ENCODE measurements at places on chromosomes 7 and 10.

DNA sequence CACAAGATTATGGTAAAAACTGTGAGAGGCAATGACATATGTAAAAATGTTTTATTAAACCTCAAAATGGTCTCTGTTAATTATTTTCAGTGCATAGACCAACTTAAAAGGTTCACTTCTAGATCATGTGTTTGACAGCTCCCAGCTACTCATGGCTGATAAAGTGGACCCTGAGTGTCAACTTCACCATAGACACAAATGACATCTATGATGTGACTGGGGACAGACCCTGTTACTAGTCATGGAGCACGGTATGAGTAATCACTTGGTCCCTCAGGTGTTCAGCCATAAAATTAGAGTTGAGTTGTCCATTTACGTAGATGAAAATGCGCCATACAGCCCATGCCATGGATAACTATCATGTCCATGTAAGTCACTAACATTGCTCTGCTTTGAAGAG is 199.8 kb downstream of the ZNF365 start:
- DNase-seq: no peak

GRCh38 chr7:5302577-5302976 is 19.8 kb downstream of the SLC29A4 start:
- DNase-seq: no peak

GRCh38 chr7:36851382-36851781 is 127.1 kb upstream of the AOAH start:
- DNase-seq: no peak

DNA sequence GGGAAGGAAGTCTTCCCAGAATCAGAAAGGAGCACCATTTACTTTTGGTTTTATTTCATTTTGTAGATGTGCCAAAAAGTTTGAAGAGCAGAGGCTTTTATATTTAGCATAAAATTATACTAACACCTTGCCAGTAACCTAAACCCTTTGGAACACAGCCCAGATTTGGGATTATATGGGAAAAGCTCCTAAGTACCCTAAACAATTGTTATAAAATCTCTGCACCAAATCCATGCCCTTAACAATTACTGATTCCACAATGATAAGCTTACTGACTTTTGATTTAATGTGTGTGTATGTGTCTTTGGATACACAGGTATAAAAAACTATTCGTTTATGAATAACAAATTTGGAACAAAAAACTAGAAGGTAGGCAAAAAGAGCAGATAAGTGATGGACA is 39.0 kb upstream of the TMEM229A start:
- DNase-seq: no peak

GRCh38 chr10:51384971-51385370 is 310.7 kb downstream of the PRKG1 start:
- DNase-seq: no peak

DNA sequence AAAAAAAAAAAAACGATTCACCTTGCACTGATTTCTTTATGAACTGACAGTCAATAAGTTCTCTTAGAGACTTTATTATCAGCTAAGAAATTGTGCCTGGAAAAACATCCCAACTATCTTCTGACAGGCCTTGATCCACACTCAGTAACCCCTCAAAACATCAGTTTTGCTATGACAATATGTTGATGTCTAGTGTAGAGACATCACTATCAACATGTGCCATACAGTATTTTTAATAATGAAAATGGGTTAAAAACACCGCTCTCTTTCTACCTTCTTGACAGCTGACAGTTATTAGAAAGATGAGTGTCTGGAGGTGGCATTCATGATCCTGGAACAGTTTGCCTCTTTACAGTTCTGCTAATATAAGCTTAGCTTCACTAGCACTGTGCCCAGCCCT is 175.8 kb upstream of the TMEM229A start:
- DNase-seq: no peak

GRCh38 chr10:6022660-6023059 is 39.5 kb downstream of the IL2RA start:
- DNase-seq: no peak

DNA sequence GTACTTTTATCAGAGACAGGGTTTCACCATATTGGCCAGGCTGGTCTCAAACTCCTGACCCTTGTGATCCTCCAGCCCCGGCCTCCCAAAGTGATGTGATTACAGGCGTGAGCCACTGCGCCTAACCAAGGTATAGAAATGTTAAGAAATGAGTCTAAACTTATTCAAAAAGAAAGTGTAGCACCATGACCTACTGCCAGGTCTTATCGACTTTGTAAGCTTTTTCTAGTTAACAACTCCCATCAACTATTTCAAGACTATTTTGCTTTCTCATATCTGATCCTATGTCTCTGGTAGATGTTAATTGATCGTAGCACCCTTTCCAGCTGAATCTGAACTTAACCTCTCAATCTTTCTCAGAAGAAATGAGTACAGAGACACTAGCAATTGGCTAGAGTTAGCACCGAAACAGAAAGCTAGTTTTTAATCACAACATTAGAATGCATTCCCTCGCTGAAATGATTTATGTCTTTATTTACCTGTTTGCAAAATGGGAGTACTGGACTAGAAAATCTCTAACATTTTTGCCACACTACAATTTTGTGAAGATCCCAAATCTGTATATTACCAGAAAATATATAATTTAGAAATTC is 114.0 kb upstream of the HGF start:
- DNase-seq: no peak

- no peak for DNase-seq
These were observed 26.3 kb downstream of the ANKRD61 start for GRCh38 chr7:6057316-6058129.

- no peak for DNase-seq
These were observed 42.1 kb downstream of the ASB4 start for GRCh38 chr7:95527776-95528250.

GRCh38 chr7:103679151-103680132 is 233.4 kb upstream of the SLC26A5 start:
- DNase-seq: no peak

DNA sequence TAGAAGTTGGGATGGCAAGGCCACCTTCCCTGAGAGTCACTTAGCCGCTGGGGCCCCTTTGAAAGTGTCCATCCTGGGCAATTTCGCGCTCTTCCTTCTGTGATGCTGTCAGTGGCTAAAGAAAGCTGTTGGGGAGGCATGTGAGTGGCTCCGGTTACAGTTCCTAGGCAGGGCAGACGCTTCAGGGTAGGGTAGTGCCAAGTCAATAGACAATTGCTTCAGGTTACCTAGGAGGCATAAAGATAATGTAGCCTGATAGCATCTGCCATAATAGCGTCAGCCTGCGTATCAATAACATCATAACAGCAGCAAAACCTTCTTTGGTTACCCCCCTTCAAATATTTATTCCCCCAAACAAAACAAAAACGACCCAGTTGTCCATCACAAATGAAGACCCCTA is at the start of gene FAM107B:
FAM107B (minus strand) TSS at position 101 of the 400 bp plus-strand sequence. CDS start 234 bp downstream, outside the sequence.
- DNase-seq: no peak

GRCh38 chr10:23053036-23053435 is 42.3 kb upstream of the MSRB2 start:
- no peak for DNase-seq

DNA sequence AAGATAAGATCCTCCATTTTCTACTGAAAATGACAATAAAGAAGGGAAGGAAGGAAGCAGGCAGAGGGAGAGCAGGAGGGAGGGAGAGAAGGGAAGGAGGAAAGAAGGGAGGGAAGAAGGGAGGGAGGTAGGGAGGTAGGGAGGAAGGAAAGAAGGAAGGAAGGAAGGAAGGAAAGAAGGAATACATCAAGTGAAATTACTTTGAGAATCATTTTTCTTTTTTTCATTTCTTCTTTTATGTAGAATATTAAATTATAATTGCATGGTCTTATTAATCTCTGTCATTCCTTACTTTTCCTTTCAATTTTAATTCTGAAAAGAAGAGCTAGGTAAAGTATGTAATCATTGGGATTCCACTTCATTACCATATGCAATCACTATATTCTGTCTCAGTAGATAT is 97.8 kb downstream of the PLXDC2 start:
- no peak for DNase-seq

GRCh38 chr7:74398426-74398825 is 55.3 kb upstream of the GTF2IRD1 start:
- DNase-seq: no peak

- no peak for DNase-seq
These were observed 61.7 kb upstream of the SHH start for GRCh38 chr7:155874010-155874409.

GRCh38 chr7:37920849-37921805 is 687 bp downstream of the EPDR1 start:
- DNase-seq: peak; percentile 64

- no peak for DNase-seq
These were observed 268.0 kb downstream of the HTR7 start for GRCh38 chr10:90589825-90590224.

- no peak for DNase-seq
These were observed 10.0 kb upstream of the TSPAN12 start for GRCh38 chr7:120867932-120868331.

GRCh38 chr10:126185676-126186447 is 202.4 kb downstream of the ADAM12 start:
- DNase-seq: no peak

- DNase-seq: peak; percentile 11
These were observed 55.9 kb upstream of the PCGF5 start for GRCh38 chr10:91164520-91165065.

DNA sequence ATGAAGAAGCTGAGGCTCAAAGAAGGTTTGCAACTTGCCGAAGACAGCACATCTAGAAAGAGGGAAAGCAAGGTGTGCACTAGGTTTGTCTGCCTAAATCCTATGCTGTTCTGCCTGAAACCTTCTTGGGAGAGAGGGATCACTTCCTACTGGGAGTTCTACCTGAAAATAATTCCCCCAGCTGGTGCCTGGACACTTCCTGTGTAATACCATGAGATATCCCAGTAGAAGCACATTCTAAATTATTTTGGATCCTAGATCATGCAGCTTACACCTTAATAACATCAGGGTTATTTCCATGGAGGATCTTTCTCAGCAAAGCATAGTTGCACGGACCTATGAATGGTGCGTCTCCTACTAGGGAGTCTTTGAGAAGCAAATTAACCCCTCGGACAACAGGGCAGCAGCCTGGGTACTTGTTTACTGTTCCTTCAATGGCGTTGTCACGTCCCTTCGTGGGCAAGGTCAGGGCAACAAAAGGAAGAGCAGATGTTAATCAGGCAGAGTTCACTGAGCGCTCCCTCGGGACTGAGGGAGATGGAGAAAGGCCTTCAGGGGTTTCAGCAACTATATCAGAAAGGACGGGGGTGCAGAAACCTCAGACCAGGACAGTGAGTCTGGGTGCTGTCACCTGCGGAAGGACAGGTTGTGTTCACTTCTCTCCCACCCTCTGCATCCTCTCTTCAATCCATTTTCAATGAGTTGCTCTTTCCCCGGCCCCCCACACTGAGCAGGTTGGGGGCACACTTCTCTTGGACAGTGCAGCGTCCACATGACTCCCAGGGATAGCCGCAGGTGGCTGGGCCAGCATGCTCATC is 44.0 kb downstream of the OAT start:
- DNase-seq: no peak

- no peak for DNase-seq
These were observed 42.8 kb downstream of the MGMT start for GRCh38 chr10:129509835-129510234.

DNA sequence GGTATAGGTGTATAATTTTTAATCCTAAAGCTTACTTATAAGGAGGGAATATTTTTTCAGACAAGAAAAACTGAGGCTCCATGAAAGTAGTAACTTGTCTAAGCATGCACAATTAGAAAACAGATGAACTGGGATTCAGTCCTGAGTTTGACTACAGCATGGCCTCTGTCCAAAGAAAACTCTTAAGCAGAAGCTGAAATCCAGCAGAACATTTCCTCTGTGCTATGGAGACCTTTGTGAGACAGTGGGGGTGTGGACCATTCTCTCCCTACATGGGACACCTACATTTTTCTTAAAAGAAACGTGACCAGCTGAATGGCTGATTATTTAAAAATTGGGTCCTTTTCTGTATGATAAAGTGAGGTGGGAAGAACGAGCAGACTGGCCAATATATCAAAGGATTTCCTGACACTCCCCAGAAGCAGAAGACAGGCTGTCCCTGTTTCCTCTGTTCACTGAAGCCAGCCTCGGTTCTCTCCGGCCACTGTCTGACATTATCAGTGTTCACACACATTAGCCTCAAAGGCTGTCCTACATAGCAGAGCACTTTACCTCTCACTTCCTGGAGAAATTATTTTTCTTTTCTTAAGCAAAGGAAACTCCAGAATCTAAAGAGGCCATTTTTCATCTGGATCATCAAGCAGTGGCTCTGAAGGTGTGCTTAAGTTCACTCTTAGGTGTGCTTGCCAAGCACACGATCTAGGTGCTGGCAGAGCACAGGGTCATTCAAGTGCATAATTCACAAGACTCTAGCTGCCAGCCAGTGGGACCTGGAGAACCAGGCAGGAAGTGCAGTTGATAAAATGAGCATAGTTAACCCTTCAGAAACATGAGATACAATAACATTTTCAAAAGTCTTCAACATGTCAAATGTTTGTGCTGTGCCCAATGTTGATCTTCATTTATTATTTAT is 40.4 kb upstream of the KIAA1217 start:
- no peak for DNase-seq

GRCh38 chr7:106864298-106865081 is 592 bp upstream of the PIK3CG start:
- no peak for DNase-seq

- DNase-seq: no peak
These were observed 92.8 kb downstream of the VIPR2 start for GRCh38 chr7:159051916-159052315.

DNA sequence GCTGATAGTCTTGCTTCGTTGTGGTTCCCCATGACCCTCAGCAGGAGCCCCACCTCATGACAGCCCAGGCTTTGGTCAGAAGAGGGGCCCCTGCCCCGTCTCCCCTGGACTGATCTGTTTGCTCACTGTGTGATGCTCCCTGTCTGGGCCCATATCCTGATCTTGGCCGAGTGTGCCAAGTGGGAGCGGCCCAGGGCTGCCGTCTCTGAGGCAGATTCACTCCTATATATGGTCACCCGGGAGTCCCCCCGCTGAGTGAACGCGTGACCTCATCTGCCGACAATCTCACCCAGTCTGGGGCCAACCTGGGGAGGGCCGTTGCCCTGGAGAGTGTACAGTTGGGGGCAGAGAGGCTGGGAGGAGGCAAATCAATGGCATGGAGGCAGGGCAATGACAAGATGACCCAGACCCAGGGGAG is 34.5 kb downstream of the PPIF start:
- DNase-seq: no peak

DNA sequence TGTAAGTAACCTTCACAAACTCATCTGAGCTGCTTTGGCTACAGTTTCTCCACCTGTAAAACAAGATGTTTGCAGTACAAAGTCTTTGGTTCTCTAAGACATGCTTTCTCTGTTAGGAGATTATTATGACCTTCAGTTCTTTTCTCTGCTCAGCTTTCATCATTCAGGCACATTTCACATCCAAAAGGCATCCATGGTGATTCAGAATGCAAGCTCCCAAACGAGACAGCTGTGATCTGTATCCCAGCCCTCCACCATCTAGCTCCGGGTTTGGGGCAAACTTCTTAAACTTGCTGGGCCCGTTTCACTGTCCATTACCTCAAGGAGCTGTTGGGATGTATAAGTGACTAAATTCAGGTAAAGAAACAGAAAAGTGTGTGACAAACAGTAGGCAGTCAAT is 95.8 kb upstream of the COL1A2 start:
- DNase-seq: no peak

DNA sequence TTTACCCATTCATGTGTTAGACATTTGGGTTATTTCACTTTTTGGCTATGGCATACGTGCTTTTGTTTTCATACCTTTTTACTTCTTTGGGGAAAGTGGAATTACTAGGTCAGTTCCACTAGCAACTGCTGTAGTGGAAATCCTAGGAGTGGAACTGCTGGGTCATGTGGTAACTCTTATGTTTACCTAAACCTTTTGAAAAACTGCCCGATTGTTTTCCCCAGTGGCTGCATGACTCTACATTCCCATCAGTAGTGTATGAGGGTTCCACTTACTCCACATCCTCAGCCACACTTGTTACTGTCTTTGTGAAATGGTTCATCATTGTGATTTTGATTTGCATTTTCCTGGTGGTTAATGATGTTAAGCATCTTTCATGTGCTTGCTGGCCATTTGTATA is 82.3 kb downstream of the TAX1BP1 start:
- no peak for DNase-seq

Measured in large intestine (tissue), 12 donors.